ENCODE measurements at places on chromosomes 5 and 9. TPM values are rescaled to one million over a fixed set of nuclear protein-coding genes. Genes with fewer than 3 reads are reported as not detected.

The ST6GALNAC6 gene
- 34.5 TPM for polyA plus RNA-seq

GRCh38 chr5:160466889-160467554 lies 45.4 kb downstream of the PTTG1 start:
- H3K4me3 ChIP-seq = peak overlapping the region; percentile 69
- no peak for DNase-seq
- H3K27me3 ChIP-seq = no peaks in the 10 kb centered on the region
- peaks cover 24% of the 10 kb centered on the region for H3K4me1 ChIP-seq
- H3K27ac ChIP-seq = peak overlapping the region; percentile 8
- no peaks in the 10 kb centered on the region for H3K36me3 ChIP-seq

DNA sequence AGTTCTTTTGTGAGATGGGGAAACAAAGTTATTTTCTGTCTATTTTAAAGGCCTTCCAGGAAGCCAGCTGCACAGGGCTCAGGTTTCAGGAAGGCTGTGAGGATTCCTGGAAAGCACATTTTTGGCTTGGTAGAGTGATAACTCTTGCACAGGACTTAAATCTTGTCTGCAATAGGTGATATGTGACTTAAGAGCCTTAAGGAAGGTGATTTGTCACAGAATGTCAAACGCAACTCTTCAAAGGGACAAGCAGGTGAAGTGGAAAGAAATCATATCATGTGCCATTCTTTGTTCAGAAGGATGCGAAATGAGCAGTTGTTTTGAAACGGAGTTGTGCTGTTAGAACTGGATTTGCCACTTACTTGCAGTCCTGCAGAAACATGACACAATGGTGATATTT lies 459.3 kb downstream of the MAT2B start:
- no peaks in the 10 kb centered on the region for H3K4me1 ChIP-seq
- no peak overlapping the region for H3K27ac ChIP-seq
- no peaks in the 10 kb centered on the region for H3K36me3 ChIP-seq
- no peak for DNase-seq
- H3K4me3 ChIP-seq = no peak overlapping the region

GRCh38 chr9:129834489-129835127 lies 467 bp downstream of the C9orf78 start:
- H3K4me1 ChIP-seq = peaks cover 30% of the 10 kb centered on the region
- peak overlapping the region; percentile 97 for H3K27ac ChIP-seq
- DNase-seq = no peak
- H3K36me3 ChIP-seq = peaks cover 21% of the 10 kb centered on the region

DNA sequence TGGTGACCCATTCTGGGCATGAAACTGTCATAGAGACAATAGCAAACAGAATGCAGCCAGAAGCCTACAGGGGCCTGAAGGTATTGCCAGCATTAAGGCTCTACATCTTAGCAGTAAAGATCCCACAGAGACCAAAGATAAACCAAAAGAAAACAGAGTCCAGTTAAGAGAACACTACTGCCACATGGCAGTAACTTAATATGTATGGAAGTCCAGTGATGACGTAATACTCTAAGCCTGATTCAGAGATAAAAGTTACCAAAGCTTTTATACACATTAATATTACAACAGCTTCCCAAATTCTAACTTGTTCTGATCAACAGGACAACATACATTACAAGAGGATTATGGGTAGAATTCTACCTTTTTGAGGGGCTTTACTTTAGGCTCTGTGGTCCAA lies 371.5 kb downstream of the PRELID2 start:
- H3K36me3 ChIP-seq = no peaks in the 10 kb centered on the region
- no peaks in the 10 kb centered on the region for H3K4me1 ChIP-seq
- DNase-seq = no peak
- no peaks in the 10 kb centered on the region for H3K27me3 ChIP-seq
- H3K27ac ChIP-seq = no peak overlapping the region

DNA sequence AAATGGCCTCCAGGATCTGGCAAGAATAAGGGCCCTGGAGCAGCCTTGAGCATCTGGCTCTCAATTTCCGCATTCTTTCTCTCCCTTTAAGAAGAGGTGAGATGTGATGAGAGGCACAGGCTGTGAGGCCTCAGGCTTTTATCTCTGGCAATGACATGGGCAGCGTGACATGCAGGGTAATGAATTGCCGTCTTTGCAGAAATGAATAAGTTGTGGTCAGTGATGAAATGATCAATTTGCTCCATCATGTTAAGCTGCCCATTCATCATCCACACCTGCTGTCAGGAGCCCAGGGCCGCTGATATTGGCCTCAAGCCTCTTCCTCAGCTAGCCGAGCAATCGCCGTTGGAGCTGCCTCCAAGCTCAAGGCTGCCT lies 265.3 kb downstream of the TRIM32 start:
- H3K27me3 ChIP-seq = no peaks in the 10 kb centered on the region
- H3K4me3 ChIP-seq = no peak overlapping the region
- no peak overlapping the region for H3K27ac ChIP-seq
- DNase-seq = no peak

The LRRTM2 gene
- not detected for polyA plus RNA-seq

GRCh38 chr9:96651626-96652025 lies 3.5 kb downstream of the PRXL2C start:
- H3K4me3 ChIP-seq = no peak overlapping the region
- H3K4me1 ChIP-seq = peaks cover 14% of the 10 kb centered on the region
- H3K27ac ChIP-seq = no peak overlapping the region
- no peak for DNase-seq
- H3K27me3 ChIP-seq = no peaks in the 10 kb centered on the region

DNA sequence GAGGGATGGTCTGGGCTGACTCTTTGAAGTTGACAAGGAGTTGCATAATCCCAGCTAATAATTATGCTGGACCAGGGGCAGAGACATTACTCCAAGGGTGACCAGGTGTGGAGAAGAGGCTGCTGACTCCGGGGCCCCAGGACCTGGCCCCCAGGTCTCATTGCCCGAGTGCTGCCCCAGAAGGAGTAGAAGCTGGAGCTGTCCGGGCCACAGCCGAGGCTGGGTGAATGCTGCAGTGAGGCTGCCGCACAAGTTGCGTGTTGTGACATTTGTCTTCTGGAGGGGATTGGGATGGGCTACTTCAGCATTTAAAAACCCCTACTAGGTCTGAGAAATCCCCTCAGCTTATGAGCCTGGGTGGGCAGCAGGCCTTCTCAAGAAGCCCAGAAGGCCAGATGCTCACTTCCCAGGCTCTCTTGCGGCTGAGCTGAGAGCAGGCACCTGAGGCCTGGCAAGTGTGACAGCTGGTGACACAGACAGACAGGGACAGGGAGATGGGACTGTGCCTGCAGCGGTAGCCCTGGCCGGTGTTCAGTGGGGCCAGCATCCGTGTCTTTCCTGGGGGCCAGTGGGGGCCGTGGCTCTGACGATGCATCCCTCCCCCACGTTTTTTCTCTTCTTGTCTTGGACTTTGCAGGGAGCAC lies 122.8 kb downstream of the KCNIP1 start:
- H3K4me3 ChIP-seq = no peak overlapping the region
- no peak overlapping the region for H3K27ac ChIP-seq
- no peaks in the 10 kb centered on the region for H3K4me1 ChIP-seq
- no peak for DNase-seq

The CENPP gene
- polyA plus RNA-seq = 1.2 TPM

DNA sequence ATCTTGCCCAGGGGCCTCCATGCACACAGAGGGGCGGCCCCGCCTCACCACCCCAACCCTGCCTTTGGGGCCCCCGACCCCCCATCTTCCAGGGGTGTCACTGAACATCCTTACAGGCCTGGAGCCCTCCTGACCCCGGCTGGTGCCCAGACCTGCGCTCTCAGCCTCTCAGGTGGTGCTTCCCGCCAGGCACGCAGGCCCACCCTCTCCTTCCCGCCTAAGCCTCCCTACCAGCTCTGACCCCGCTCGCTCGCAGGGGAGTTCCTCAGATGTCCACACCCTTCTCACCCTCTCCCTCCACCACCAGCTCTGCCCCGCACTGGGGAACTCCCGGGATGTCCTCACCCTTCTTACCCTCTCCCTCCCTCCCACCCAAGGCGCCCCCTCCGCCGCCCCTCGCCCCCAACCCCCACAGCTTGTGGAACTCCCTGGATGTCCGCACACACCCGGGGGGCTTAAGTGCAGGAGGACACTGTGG lies 12.3 kb upstream of the QRFP start:
- DNase-seq = no peak
- H3K27me3 ChIP-seq = no peaks in the 10 kb centered on the region
- no peaks in the 10 kb centered on the region for H3K36me3 ChIP-seq
- H3K4me1 ChIP-seq = no peaks in the 10 kb centered on the region
- H3K27ac ChIP-seq = no peak overlapping the region
- no peak overlapping the region for H3K4me3 ChIP-seq

The GLRA1 gene
- not detected for polyA plus RNA-seq

GRCh38 chr9:37413311-37413710 lies 9.2 kb upstream of the GRHPR start:
- no peaks in the 10 kb centered on the region for H3K4me1 ChIP-seq
- DNase-seq = no peak
- H3K27me3 ChIP-seq = no peaks in the 10 kb centered on the region
- H3K27ac ChIP-seq = no peak overlapping the region

DNA sequence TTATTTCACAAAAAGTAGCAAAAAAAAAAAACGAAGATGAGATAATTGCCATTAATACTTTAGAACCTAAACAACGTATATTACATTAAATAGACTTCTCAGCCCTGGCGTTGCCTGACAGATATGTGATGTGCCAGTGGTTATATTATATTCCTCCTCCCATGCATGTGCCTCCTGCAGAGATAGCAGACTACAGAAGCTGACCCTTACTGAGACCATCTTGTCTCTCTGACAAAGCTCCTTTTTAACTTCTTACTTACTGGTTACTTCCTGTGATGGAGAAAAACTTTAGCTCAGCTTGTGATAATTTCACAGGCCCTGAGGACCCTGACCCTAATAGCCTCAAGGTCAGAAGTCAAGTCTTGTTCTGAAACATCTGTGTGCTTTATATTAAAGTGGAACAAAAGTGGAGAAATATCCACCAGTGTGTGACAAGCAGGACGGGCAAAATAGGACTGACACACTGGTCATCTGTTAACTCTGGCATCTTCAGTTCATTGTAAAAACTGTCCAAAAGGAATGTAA lies 80.6 kb upstream of the POU5F2 start:
- H3K4me1 ChIP-seq = no peaks in the 10 kb centered on the region
- no peak overlapping the region for H3K27ac ChIP-seq
- H3K27me3 ChIP-seq = no peaks in the 10 kb centered on the region
- H3K36me3 ChIP-seq = peaks cover 4% of the 10 kb centered on the region
- no peak for DNase-seq

DNA sequence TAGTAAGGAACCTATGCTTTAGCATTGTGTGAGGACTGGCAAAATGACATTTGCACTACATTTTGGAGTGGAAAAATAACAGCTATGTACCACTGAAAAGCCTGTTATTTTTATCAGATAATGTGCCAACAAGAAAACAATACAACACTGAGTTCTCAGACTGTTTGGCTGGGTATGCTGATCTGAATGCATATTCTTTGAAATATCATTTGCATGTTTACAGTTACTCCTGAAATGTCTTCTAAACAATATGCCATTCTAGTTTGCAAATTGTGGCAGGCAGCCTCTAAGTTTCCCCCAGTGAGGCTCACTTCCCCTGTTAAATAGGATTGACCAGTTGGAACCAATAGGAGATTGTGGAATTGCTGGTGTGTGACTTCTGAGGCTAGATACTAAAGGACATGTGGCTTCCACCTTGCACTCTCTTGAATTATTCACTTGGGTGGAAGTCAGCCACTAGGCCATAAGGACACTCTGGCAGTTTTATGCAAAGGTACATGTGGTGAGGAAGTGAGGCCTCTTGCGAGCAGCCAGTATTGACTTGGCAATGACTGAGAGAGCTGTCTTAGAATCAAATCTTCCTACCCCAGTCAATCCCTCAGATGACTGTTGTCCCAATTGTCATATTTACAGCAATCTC lies 250.4 kb upstream of the PCSK5 start:
- H3K4me3 ChIP-seq = no peak overlapping the region
- no peaks in the 10 kb centered on the region for H3K36me3 ChIP-seq
- no peak for DNase-seq
- H3K27me3 ChIP-seq = no peaks in the 10 kb centered on the region
- no peak overlapping the region for H3K27ac ChIP-seq
- no peaks in the 10 kb centered on the region for H3K4me1 ChIP-seq

The SLIT3 gene
- polyA plus RNA-seq = not detected

- no peaks in the 10 kb centered on the region for H3K27me3 ChIP-seq
- no peaks in the 10 kb centered on the region for H3K36me3 ChIP-seq
- H3K4me1 ChIP-seq = no peaks in the 10 kb centered on the region
- no peak overlapping the region for H3K4me3 ChIP-seq
Observed at GRCh38 chr5:140240987-140241706, 61.8 kb downstream of the PFDN1 start.

DNA sequence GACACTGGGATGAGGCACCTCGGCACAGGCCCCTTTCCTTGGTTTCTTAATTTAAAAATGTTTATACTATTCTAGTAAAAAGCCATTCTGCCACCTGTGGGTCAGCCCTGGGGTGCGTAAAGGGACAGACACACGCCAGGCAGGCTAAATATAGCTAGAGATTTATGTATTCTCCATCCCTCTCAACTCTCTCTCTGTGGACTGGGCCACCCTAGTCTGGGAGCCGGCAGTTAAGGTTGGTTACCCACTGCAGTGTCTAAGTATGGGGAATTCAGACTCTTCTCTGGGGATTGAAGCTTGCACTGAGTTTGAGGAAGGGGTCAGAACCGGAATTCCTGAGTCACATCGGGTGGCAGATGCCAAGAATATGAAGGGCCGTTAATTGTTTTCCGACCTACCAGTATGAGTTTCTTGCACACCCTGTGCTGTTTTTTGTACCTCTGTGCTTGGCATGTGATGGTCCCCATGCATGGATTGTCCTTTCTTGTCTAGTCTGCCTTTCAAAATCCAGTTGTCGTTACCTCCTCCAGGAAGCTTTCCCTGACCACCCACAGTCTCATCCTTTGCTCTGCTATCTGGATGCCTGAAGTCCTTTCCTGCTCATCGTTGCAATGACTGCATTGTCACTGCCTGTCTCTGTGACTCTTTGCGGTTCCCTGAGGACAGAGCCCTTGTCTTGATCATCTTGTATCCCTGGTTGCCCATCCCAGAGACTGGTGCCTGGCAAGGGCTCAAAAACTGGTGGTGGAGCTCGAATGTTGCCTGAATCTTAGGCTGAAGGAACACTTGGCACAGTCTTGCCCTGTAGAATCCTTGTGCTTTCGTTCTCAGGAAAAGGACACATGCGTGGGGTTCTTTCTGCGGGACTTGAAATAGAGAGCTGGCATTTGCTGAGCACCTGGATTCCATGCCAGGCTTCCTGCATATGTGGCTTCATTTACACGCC lies 2.1 kb downstream of the NEURL1B start:
- no peak overlapping the region for H3K4me3 ChIP-seq
- H3K36me3 ChIP-seq = no peaks in the 10 kb centered on the region
- no peak for DNase-seq

GRCh38 chr5:39775086-39775796 lies 350.5 kb upstream of the DAB2 start:
- H3K27me3 ChIP-seq = no peaks in the 10 kb centered on the region
- no peak overlapping the region for H3K27ac ChIP-seq

The NEUROG1 gene
- not detected for polyA plus RNA-seq

GRCh38 chr5:61748121-61748520 lies 416.1 kb downstream of the ZSWIM6 start:
- no peak for DNase-seq
- no peaks in the 10 kb centered on the region for H3K4me1 ChIP-seq
- no peaks in the 10 kb centered on the region for H3K36me3 ChIP-seq
- H3K27me3 ChIP-seq = no peaks in the 10 kb centered on the region
- no peak overlapping the region for H3K4me3 ChIP-seq
- no peak overlapping the region for H3K27ac ChIP-seq

The PCDHB1 gene
- not detected for polyA plus RNA-seq

The CCDC183 gene
- 0.35 TPM for polyA plus RNA-seq

GRCh38 chr9:32294106-32294505 lies 90.3 kb upstream of the ACO1 start:
- H3K27ac ChIP-seq = no peak overlapping the region
- DNase-seq = no peak
- no peaks in the 10 kb centered on the region for H3K36me3 ChIP-seq
- no peaks in the 10 kb centered on the region for H3K27me3 ChIP-seq
- H3K4me3 ChIP-seq = no peak overlapping the region

Data from naive thymus-derived CD4-positive, alpha-beta T cell (primary cell).